Activated CD8-positive, alpha-beta memory T cell treated with anti-CD3 and anti-CD28 coated beads for 1 hour (primary cell): ENCODE measurements at places on chromosomes 7 and 10.

DNA sequence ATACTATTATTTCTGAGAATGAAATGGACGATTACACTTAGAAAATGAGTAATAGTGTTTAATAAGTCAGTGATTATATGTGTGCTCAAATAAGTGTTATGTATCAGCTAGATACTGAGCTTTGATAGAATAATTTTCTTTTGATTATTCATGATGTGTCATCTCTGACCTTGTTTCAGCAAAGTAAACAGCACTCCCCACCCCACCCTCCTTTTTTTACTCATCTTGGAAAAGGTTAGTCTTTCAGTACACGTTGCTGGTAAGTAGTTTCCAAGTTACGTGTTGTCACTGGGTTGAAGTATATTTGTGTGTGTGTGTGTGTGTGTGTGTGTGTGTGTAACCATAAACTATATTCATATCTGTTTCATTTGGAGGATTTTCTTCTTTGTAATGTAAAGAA lies 84.1 kb downstream of the GNAI1 start:
- no peak for DNase-seq

- DNase-seq = no peak
These were observed 13.2 kb upstream of the UNCX start for GRCh38 chr7:1219498-1219897.

DNA sequence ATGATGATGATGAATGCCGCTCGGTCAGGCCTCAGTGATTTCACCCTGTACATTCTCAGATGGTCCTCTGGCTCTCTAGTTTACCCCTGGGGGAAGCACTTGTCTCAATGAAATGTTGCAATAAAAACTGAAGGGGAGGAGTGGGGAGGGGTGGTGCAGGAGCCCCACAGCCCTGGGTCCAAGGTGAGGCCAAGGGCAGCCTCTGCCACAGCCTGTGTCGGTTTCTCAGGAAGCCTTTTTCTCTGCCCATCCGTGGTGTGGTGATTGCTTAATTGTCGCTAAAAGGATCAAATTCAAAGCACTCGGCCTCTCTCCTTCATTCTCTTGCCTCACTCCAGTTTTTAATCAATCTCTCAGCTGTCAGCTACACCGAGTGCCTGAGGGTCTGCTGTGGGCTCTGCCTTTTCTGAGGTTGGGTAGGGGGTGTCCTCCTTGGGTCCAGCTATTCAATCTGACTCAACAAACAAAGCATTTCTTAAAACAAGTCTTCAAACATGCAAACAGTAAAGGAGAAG lies 39.1 kb upstream of the HSPA12A start:
- DNase-seq = no peak

DNA sequence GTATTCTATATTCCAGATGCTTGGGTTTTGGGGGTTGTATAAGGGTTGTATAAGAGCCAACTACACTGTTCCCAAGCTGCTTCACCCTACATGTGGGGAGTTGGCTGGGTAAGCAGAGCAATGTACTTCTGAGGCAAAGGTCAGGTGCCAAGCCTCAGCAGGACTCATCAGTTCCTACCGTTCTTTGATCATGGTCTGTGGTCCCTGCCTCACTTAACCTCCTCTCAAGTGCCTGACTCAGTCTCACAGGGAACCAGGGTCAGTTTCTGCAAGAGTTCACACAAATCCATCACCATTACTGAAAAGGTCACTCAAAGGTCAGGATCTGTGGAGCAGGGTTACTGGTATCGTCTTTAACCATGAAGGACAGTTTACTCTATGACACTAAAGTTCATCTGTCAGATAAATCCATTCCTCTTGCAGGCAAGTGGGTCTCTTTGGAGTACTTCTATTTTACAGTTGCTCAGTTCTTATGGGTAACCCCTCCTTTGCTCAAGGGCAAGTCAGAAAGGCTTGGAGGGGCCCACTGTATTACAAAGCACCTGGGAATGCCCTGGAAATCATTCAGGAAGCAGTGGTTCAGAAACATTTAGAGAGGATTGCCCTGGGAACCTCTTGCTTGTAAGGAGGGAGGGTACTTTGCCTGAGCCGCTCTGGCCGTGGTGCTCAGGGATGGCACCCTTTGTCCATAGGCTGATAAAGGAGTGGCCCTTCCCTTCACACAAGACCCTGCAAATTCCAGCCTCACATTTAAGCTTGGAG lies 184.3 kb upstream of the CDCA7L start:
- no peak for DNase-seq

- DNase-seq = peak; percentile 11
These were observed 110.7 kb downstream of the ZNF467 start for GRCh38 chr7:149662591-149663095.

GRCh38 chr10:128912568-128913311 lies 554.3 kb upstream of the MGMT start:
- DNase-seq = no peak

GRCh38 chr10:60809157-60809556 lies 30.9 kb downstream of the CDK1 start:
- DNase-seq = no peak

- DNase-seq = no peak
These were observed 884 bp downstream of the ICA1 start for GRCh38 chr7:8260871-8261694.

DNA sequence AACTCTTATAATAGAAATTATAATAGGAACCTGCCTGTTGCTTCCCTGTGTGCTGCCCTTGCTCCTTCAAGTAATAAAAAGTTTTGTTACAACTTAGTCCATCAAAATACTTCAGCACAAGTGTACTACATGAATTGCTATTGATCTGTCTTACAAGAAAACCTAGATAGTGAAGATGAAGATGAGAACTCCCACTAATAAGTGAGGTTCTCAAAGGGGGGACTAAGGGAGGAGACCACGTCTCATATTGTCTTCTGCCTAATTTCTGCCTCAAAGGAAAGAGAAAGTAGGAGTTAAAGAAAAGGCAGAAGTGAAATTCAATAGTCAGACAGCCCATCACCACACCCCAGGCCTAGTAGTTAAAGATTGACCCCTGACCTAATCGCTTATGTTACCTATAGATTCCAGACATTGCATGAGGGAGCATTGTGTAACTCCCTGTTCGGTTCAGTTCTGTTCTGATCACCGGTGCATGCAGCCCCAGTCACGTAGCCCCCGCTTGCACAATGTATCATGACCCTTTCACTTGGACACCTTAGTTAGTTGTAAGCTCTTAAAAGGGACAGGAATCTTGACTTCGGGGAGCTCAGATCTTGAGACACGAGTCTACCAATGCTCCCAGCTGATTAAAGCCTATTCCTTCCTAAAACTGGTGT lies 18.2 kb upstream of the CHST3 start:
- DNase-seq = no peak
